ENCODE measurements at places on chromosomes 5 and 9.

- DNase-seq, result peak; percentile 84
These were observed 1.0 kb downstream of the SIT1 start for GRCh38 chr9:35649431-35650340.

DNA sequence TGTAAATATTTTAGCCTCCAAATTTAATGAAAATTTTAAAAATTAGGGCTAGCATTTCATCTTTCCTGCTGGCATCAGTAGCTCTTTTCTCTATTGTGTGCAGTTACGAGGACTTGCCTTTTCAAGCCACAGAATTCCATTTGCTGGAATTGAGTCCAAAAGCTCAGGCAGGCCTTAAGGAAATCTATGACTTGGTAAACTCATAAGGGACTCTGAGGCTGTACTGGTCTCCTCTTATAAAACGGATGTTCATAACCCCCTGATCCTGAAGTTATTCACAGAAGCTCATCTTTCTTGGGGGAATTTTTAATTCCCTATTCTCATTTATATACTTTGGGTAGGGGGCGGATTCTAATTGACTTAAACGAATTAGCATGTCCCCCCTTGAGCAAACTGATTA lies 23.4 kb downstream of the ANKRA2 start:
- no peak for DNase-seq

DNA sequence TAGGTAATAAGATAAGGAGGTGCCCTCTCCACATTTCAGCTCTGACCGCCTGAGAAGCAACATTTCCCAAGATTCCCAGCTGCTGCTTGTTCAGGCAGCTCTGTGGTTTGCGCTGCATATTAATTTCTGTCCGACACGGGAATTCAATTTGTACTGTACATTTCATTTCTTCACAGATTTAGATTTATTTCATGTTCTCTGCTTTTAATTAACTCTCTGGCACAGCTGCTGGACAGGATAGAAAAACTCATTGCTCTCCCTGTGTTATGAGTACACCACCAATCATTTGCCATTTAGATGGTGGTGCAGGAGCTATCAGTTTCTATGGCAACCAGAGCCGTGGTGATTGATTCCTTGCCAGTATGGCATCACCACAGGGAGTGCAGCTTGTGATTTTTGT lies 558.5 kb downstream of the DMRTA1 start:
- no peak for DNase-seq

GRCh38 chr5:149598966-149599365 lies 17.7 kb downstream of the ARHGEF37 start:
- no peak for DNase-seq

Data from lower leg skin (tissue), 4 donors.